GM13977 (cell line): ENCODE measurements at places on chromosomes 2 and 18.

- DNase-seq = no peak
These were observed 11.7 kb downstream of the PROC start for GRCh38 chr2:127429844-127430425.

DNA sequence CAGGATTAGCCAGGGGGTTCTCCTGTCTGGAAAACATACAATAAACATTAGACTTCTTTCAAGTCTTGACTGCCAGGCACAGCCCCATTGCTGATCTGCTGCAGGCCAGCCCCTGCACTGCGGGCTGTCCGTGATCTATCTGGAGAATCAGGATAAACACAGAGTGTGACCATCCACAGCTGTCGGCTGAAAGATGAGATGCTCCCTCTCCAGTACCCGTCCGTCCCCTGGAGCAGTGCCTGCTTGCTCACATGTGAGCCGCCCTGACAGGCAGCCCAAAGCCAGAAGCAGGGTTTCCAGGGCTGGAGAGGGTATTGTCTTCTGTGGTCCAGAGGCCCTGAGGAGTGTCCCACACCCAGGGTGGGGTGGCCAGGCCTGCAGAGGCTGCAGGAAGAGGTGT, 46.1 kb upstream of the FOSL2 start:
- no peak for DNase-seq

GRCh38 chr18:6648581-6648980, 80.9 kb upstream of the ARHGAP28 start:
- no peak for DNase-seq

DNA sequence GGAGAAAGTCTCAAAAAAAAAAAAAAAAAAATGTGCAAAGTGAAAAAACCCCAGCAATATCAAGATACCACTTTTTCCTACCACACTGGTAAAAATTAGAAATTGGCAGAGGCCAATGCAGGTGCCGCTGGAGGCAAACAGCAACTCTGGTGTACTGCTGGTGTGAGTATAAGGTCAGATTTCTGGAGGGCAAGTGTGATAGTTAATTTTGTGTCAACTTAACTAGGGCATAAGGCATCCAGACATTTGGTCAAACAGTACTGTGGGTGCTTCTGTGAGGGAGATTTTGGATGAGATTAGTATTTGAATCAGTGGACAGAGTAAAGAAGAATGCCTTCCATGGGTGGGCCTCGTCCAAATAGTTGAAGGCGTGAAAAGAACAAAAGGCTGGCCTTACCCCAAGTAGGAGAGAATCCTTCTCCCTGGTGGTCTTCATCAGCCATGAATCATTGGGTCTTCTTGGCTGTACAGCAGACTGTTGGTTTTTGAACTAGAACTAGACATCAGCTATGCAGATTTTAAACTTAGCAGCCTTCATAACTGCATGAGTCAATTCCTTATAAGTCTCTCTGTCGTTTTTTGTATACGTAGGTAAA, 52.8 kb upstream of the FHL2 start:
- no peak for DNase-seq

DNA sequence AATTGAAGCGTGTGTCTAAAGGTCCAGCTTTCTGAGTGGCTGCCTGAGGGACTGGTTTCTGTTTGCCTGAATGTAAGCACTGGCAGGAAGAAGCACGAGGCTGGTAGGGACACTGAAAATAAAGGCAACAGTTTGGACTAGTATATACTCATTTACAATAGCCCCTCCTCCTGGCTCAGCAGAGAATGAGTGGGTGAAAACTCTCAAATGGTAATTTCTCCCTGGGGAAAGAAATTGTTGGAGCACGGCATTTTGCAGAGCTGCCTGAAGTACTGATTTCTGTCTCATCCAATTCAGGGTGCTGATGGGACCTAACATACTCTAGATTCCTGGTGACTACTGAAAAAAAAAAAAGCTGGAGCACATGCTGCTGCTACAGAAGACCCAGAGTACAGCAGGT, 17.3 kb upstream of the SPP2 start:
- DNase-seq = no peak

DNA sequence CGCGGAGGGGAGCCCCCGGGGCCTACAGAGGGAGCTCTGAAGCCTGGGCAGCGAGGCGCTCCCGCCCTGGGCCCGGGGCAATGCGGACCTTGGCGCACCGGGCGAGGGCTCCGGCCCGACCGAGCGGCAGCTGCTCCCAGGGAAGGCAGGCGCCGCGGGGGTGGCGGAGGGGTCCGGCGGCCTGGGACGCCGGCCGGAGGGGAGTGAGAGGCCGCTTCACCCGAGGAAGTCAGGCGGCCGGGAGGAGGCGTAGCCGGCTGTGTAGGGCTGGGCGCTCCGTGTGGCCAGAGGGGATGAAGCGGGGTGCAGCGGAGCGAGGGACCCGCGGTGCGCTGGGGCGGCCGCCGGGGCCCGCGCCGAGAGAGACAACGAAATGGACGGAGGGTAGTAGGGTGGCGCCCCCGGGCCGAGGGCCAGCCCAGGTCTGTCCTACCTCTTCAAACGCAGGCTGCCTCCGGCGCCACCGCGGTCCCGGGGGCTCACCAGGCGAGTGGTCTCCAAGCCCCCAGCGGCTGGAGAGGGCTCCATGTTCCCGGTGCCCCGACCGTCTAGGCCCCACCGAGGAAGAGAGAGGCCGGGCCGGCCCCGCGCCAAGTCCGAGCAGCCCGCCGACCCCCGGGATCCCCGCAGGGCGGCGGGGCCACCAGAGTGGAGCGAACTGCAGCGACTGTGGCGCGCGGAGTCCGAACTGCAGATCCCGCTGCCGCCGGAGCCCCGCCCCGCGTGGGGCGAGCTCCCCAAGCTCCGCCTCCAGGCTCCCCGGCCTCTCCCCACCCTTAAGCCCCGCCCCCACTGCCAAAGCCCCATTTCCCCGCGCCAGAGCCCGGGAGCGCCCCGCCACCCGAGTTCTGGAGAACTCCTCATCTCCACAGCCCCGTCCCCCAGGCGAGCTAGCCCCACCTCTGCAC, at the start of gene SLC30A3:
SLC30A3 (minus strand) TSS at position 669 of the 908 bp plus-strand sequence; CDS start at position 528, 141 bp downstream.
- peak; percentile 93 for DNase-seq

DNA sequence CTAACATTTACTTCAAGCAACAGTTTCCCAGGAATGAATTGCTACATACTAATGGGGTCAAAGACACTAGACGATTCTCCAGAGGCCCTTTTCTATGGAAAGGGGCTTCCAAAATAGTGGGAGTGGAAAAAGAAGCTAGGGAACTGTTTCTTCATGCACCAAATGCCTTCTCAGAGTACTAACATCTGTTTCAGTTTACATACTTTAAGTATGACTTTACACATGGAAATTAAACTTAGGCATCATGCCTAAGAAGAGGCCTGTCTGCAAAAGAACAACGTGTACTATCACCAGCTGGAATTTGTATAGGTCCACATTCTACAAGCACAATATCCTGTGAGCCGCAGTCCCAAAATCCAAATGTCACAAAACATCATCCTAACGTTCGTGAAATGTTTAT, 29.4 kb upstream of the WDR75 start:
- no peak for DNase-seq

- no peak for DNase-seq
These were observed 9.2 kb downstream of the LGALSL start for GRCh38 chr2:64462940-64463700.

GRCh38 chr18:37487400-37487867, 78.2 kb downstream of the CELF4 start:
- DNase-seq = no peak

DNA sequence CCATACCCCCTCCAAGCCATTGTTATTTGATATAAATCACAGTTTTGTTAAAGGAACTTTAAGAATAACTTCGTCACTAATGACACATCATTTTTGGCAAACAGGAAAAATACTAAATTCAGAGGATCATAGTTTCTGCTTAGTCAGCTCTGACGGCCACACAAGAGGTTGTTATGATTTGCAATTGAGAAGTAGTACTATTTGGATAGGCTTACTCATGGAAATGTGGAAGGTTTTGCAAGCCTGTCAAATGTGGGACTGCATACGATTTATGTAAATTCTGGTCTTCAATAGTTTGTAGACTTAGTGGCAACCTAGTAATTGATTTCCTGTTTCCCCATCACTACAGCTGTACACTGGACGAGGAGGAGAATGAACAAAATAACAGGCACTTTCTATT, 108.1 kb downstream of the ARHGEF33 start:
- DNase-seq = no peak
